Hair follicle dermal papilla cell (primary cell): ENCODE measurements at places on chromosomes 2 and 18. TPM values are rescaled to one million over a fixed set of nuclear protein-coding genes. Genes with fewer than 3 reads are reported as not detected.

The SNTG2 gene
- total RNA-seq, result not detected in 2 replicates

The CREG2 gene
- total RNA-seq, result under 0.01 and 0.32 TPM in 2 replicates

The CLEC4F gene
- total RNA-seq, result not detected in 2 replicates

The EFR3B gene
- 0.16 and 0.49 TPM in 2 replicates for total RNA-seq

The CYS1 gene
- total RNA-seq, result 9.4 and 14.2 TPM in 2 replicates

The CCBE1 gene
- 257 and 302 TPM in 2 replicates for total RNA-seq

The TMEM247 gene
- total RNA-seq, result not detected in 2 replicates

The LPIN1 gene
- 83.7 and 102 TPM in 2 replicates for total RNA-seq

The SCYGR4 gene
- total RNA-seq, result not detected in 2 replicates

The SERPINE2 gene
- total RNA-seq, result 732 and 819 TPM in 2 replicates

The GRHL1 gene
- total RNA-seq, result 0.36 and 0.65 TPM in 2 replicates

The TMEM237 gene
- 34.6 and 41.8 TPM in 2 replicates for total RNA-seq

The COL4A4 gene
- total RNA-seq, result under 0.01 TPM in 2 replicates

The PAIP2B gene
- 0.49 and 0.81 TPM in 2 replicates for total RNA-seq

The DSG1 gene
- not detected in 2 replicates for total RNA-seq

The TEKT4 gene
- not detected in 2 replicates for total RNA-seq

The PLEKHM3 gene
- 20.4 and 26.4 TPM in 2 replicates for total RNA-seq

The RBBP8 gene
- 13.8 and 19.6 TPM in 2 replicates for total RNA-seq

The ZRANB3 gene
- total RNA-seq, result 6.6 and 8.3 TPM in 2 replicates

The IL36A gene
- total RNA-seq, result not detected in 2 replicates

The VIT gene
- 28.7 and 34.2 TPM in 2 replicates for total RNA-seq
